ENCODE measurements at places on chromosomes 1 and 21. TPM values are rescaled to one million over a fixed set of nuclear protein-coding genes. Genes with fewer than 3 reads are reported as not detected.

FCAMR gene
- 0.56 TPM for total RNA-seq

TCEA3 gene
- 133 TPM for total RNA-seq

GRIK3 gene
- total RNA-seq, result 1.2 TPM

FAM177B gene
- total RNA-seq, result 19.5 TPM

ECE1 gene
- total RNA-seq, result 99.0 TPM

SPRR3 gene
- total RNA-seq, result not detected

ANGPTL3 gene
- total RNA-seq, result not detected

TP73 gene
- 0.29 TPM for total RNA-seq

AMY2B gene
- total RNA-seq, result 6.6 TPM

LCE3E gene
- not detected for total RNA-seq

ZBTB8A gene
- total RNA-seq, result 6.5 TPM

HSD11B1 gene
- 0.59 TPM for total RNA-seq

NLRP3 gene
- total RNA-seq, result 2.2 TPM

LCE1D gene
- total RNA-seq, result not detected

TBX15 gene
- 0.11 TPM for total RNA-seq

DAB1 gene
- total RNA-seq, result not detected

TBX19 gene
- 1.6 TPM for total RNA-seq

ELAPOR1 gene
- total RNA-seq, result 163 TPM

ICOSLG gene
- 4.0 TPM for total RNA-seq

OR2L5 gene
- total RNA-seq, result not detected

CLIC6 gene
- 12.8 TPM for total RNA-seq
